Right ventricle myocardium superior (tissue), 1 donor: ENCODE measurements at places on chromosomes 16 and 17. TPM values are rescaled to one million over a fixed set of nuclear protein-coding genes. Genes with fewer than 3 reads are reported as not detected.

- no peak for DNase-seq
Measured at GRCh38 chr17:76925441-76925891, 57.3 kb downstream of the MGAT5B start.

DNA sequence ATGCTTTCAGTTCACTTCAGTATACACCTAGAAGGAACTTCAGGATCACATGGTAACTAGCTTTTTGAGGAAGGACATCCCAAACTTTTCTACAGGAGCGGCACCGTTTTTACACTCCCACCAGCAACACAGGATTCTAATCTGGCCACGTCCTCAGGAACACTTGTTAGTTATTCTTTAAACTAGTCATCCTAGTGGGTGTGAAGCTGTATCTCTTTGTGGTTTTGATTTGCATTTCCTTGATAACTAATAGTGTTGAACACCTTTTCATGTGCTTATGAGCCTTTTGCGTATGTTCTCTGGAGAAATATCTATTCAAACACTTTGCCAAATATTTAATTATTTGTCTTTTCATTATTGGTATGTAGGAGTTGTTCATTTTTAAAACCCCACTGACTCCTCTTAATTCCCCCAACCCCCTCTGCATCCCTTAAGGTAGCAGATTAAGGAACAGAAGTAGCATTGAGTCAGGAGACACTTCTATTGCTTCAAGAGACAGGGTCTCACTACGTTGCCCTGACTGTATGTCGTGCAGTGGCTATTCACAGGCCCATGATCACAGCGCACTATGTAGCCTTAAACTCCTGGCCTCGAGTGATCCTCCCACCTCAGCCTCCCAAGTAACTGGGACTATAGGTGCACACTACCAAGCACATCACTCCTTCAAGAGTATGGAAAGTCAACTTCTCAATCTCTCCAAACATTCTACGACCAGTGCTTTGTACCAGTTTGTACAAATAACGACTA is 25.4 kb downstream of the YWHAE start:
- no peak for DNase-seq

- no peak for DNase-seq
Measured at GRCh38 chr17:73042809-73043685, 49.4 kb downstream of the SLC39A11 start.

GRCh38 chr17:17783825-17784656 is 52.7 kb downstream of the SREBF1 start:
- DNase-seq: peak; percentile 71

DNA sequence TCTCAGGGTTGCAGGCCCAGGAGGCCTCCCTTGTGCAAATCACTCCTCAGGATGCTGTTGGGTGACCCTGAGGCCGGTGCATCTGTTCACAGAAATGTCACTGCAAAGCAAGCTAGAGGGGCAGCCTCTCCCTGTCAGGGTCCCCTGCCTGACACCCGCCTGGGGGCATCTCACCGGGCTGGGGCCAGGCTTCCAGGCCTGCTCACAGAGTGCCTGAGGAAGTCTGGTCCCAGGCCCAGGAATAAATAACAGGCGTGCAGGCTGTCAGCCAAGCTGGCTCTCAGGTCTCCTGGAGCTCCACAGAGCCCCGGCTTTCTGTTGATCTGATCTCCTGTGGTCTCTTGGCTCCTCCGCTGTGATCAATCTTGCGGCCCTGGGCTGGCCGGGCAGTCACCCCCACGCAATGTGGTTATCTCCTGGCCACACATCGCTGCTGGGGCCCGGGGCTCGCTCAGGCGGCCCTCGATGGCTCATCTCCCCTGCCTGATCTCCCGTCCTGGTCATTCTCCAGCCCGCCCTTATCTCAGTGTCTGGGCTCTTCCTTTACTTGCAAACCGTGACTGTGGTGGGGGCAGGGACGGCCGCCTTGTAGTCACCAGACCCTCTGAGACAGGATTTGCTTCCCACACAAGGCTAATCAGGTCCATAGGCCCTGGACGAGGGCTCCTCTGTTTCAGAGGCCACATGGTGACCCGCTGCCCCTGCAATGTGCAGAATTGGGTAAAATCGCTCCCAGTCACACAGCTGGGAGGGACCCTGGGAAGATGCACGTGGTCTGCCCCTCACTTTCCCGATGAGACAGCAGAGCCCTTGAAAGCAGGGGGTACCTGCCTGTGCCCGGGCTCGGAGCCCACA is 231.2 kb upstream of the GSE1 start:
- DNase-seq: no peak

- no peak for DNase-seq
Measured at GRCh38 chr17:21419299-21420239, 43.4 kb downstream of the KCNJ12 start.

KRT33B gene
- not detected for total RNA-seq
